ENCODE measurements at places on chromosomes 2 and 18. TPM values are rescaled to one million over a fixed set of nuclear protein-coding genes. Genes with fewer than 3 reads are reported as not detected.

- no peak for DNase-seq
Observed at GRCh38 chr2:124973396-124973795, 948.3 kb downstream of the CNTNAP5 start.

GRCh38 chr2:240429872-240430491 is 5.5 kb upstream of the GPC1 start:
- no peak for DNase-seq

- DNase-seq, result no peak
Observed at GRCh38 chr2:237406371-237406895, 7.5 kb downstream of the COL6A3 start.

Gene TCF4
- 234 TPM for total RNA-seq

DNA sequence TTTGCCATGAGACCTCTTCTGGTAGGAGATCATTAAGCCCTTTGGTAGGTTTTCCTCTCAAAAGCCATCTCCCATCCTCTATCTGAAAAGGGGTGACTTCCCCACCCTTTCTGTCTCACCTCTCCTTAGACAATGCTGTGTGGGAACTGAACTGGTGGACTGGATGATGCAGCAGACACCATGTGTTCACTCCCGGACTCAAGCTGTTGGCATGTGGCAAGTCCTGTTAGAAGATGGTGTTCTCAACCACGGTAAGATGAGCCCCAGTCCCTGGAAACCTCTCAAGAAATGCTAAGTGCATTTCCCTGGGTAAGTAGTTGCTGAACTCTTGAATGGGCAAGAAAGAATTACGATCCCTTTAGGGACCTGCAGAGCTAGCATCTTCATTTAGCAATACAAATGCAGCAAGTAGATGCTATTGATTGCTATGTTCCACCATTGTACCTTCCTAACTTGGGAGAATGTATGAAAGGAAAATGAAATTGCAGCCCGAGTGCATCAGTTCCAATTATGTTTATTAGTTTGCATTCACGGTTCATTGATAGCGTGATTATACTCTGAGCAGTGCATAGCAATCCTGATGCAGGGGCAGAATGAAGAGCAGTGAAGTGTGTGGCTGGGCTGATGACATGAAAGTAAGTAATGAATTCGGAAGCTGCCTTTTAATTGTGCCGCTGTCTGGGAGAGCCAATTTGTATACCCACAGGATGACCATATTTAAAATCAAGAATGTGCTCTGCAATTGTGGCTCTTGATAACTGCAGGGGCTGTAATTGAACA is 110.0 kb upstream of the MAP3K20 start:
- peak; percentile 39 for DNase-seq

DNA sequence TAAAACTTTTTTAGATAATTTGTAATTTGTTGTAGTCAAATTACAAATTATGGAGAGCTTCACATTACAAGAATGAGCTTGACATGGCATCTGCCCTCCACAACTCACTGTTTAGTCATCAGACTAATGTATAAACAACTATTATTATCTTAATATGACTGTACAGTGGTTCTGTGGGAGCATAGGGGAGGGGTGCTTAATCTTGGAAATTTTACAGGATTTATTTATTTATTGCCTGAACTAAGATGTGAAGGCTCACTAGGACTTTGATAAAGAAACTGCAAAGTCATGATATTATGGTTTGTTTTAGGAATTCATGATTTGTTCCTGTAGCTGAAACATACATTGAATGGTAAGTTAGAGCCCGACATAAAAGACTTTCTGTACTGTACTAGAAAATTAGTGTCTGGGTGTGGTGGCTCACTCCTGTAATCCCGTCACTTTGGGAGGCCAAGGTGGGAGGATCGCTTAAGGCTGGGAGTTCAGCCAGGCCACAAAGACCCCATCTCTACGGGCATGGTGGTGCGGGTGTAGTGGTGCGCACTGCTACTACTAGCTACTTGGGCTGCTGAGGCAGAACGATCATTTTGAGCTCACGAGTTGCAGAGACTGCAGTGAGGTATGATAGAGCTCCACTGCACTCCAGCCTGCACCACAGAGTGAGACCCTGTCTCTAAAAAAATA is 2.1 kb downstream of the MARCHF7 start:
- DNase-seq, result no peak

GRCh38 chr2:173854840-173855239 is 110.3 kb downstream of the SP3 start:
- no peak for DNase-seq

DNA sequence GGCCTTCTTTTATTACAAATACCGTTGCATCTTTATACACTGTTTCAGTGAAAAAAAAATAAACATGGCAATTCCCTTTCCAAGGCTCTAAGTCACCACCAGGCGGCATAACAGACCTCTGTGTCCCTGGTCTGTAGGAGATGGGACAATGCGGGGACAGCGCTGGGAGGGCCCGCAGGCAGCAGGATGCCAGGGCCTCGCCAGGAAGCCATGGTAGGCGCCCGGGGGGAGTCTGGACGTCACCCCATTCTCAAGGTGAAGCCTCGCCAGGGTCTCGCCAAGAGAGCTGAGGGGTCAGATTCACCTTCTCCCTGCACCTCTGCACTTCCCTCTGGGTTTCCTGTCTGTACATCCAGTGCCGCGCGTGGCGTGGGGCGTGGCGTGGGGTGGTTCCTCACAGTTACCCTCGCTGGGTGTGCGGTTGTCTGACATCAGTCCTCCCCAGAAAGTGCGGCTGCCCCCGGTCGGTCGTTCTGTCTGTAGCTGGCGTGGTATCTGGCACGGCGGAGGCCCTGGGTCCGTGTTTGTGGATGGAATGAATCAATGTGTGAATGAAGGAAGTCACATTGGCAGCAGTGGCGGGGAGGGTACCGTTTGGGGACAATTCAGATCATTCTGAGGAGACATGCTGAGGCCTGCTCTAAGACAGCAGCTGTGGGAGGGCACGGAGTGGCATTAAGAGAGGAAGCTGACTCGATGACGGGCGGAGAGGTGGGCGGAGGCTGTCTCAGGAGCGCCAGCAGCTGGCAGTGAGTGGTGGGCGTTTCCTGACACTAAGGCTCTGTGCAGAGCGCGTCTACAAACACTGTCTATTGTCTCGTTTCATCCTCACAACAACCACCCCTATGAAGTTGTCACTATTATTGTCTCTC is 46.0 kb downstream of the LRRFIP1 start:
- peak; percentile 87 for DNase-seq

DNA sequence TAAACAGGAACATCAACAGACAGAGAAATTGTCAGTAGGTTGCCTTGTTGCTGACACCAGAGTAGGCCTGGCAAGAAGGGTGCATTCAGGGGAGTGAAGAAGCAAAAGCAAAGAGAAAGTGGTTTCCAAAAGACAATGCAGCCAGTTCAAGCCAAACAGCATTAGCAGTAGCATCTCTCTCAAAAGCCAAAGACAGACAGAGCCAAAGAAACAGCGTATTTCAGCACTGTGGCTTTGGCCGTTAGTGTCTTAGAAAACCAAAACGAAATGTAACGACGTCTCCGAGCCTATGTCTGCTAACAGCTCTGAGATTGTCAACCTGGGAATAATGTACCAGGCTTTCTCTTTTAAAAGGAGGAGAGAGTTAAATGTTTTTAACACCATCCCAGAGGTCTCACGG is 178.6 kb downstream of the NRP2 start:
- DNase-seq, result no peak

GRCh38 chr2:196566961-196567666 is 72.4 kb upstream of the CCDC150 start:
- DNase-seq, result no peak

GRCh38 chr2:219076253-219076652 is 15.5 kb upstream of the IHH start:
- DNase-seq, result no peak

- no peak for DNase-seq
Observed at GRCh38 chr2:44912660-44913059, 28.8 kb upstream of the SIX3 start.

Gene PSMD14
- 59.3 TPM for total RNA-seq

- DNase-seq, result no peak
Observed at GRCh38 chr18:50847192-50847591, 27.4 kb upstream of the MRO start.

DNA sequence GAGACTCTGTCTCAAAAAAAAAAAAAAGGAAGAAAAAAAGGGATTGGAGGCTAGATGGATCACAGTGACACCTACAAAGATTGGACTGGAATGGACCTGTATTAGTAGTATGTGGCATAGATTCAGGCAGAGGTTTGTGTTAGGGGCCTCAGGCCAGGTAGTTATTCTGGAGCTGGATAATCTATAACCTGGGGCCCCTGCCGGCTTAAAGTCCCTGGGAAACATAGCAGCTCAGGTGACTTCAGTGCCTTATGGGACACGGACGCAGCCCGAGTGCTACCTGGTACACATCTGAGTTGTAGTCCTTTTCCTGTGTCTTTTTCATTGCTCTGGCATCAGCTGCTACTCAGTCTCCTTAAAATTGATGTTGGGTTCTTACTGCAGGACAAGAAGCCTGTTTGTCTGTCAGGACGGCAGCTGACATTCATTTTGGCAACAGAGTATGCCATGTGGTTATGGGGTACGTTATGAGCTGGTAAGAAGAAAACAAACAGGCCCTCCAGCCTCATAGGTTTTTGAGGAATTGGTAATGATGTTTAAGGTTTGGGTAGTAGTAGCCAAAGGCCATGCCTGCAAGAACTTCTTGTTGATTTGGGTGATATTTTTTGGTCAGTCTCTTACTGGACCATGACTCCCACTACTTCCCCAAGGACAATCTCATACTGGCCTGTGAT is 27.8 kb downstream of the AGFG1 start:
- DNase-seq, result no peak

GRCh38 chr2:227939271-227940027 is 68.0 kb downstream of the DAW1 start:
- peak; percentile 31 for DNase-seq

DNA sequence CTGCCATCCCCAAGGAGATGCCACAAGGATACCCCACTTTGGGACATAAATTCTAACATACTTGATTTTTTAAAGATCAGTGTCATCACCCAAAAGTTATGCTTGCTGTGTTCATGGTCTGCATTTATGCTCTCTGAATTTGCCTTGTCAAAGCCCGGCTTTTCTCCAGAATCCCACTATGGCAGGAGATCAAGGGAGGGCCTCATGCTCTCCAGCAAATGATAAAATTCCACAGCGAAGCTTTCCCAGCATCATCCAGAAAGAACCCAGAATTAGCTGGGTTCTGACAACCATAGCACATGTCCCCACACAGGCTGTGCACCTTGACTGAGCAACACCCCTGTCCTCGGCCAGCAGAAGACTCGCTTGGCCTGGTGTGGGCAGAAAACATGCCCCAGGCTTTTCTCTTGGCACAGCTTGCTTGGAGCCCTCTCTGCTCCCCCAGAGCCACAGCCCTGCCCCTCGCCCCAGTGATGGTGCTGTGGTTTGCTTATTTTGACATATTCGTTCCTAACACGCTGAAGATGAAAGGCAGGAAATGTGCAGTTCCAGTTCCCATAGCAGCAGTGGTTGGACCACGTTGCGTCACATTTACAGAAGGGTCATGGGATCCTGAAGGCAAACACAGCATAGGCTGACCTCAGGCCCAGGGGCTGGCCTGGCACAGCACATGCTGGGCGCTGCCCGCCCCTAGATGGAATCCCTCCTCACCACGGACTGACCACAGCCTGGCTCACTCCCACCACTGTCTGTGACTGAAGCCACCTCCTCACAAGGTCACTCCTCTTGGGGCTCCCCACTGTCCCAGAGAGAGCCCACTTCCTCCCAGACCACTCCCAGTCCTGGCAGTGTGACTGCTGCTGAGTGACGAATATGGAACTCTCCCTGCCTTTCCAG is 14.1 kb upstream of the CHRNA1 start:
- no peak for DNase-seq

Gene SERPINB13
- total RNA-seq, result not detected

DNA sequence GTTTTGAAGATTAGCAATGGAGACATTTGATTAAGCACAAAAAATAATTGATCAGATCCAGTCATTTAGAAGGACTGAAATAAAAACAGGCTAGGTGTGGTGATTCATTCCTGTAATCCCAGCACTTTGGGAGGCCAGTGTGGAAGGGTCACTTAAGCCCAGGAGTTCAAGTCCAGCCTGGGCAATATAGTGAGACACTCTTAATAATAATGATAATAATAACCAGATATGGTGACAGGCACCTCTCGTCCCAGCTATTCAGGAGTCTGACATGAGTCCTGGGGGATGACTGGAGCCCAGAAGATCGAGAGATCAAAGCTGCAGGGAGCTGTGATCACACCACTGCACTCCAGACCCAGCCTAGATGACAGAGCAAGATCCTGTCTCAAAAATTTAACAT is 3.5 kb upstream of the FN1 start:
- no peak for DNase-seq

DNA sequence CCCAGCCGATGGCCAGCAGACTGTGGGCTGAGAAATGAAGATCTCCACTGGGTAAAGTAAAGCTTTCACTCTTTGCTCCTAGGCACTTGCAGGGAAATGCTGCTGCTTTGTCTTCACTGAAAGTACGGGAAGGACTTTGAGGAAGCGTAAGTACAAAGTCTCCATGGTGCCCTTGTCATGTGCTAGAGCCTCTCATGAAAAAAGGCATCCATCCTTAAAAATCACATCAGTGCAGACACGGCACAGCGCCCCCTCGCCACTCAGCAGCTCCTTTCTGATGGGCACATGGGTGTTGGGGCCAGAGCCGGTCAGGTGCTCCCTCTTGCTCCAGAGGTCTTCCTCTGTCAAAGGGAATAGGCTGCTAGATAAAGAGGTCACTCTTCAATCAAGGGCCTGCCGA is 109.0 kb upstream of the STPG4 start:
- DNase-seq, result no peak

DNA sequence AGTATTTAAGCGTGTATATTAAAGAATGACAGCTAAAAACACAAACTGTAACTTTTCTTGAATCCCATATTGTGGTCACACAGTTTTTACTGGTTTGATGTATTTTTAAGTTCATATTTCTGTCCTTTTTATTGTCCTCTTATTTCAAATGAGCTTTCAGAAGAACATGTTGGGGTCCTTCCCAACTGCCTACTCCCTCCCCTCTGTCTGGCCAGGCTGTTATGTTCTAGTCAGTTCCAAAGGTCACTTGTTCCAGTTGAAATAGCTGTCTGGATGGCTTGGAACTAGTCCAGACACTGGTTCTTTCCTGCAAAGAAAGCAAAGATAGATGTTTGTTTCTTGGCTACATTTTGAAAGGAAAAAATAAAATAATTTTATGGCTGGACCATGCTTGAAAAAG is 306.9 kb downstream of the GULP1 start:
- peak; percentile 37 for DNase-seq

GRCh38 chr2:235555371-235555770 is 61.5 kb downstream of the AGAP1 start:
- no peak for DNase-seq

Gene FSHR
- total RNA-seq, result 0.17 TPM

Gene TTLL4
- 29.8 TPM for total RNA-seq

GRCh38 chr2:224395620-224396390 is 6.1 kb downstream of the FAM124B start:
- no peak for DNase-seq

Gene RTKN
- total RNA-seq, result 32.9 TPM

Gene WDR12
- 35.4 TPM for total RNA-seq

Gene SLC5A7
- 3.7 TPM for total RNA-seq

All from spinal cord (tissue), 10 donors.